NCI-H1694 (cell line): ENCODE measurements at places on chromosomes 2 and 18.
A peak's percentile ranks its signal among the peaks of the same experiment; 100 is the strongest.

GRCh38 chr18:26618135-26618534, 69.8 kb upstream of the KCTD1 start:
- DNase-seq = no peak

- DNase-seq = peak; percentile 94
Measured at GRCh38 chr2:18311420-18312195, 248.8 kb downstream of the RDH14 start.

- DNase-seq = no peak
Measured at GRCh38 chr2:238087211-238087610, 12.9 kb upstream of the ESPNL start.

DNA sequence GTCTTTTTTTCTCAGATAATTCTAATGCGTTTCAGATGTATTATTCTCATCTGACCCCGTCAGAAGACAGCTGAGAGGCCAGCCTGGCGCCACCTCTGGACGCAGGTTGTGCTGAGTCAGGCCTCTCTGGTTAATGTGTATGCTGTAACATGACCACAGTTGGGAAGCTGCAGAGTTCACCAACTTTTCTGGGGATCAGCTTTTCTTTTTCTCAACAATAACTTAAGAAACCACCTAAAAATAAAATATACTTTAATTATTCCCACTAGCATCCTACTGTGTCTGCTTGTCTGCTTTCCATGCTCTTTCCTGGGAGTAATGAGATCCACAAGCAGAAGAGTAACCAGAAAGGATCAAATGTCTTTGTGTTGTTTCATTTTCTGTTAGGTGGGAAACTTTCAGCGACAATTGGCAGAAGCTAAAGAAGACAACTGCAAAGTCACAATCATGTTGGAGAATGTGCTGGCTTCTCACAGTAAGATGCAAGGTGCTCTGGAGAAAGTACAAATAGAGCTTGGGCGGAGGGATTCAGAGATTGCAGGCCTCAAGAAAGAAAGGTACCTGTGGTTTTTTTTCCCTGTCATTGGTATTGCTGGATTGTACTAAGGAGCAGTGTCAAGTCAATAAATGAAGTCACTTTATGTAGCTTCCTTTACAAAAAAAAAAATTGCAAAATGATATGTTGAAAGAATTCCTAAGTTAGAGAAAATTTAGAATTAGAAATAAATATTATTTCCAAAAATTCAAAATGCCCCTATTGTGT, 79.8 kb downstream of the CCDC150 start:
- no peak for DNase-seq

DNA sequence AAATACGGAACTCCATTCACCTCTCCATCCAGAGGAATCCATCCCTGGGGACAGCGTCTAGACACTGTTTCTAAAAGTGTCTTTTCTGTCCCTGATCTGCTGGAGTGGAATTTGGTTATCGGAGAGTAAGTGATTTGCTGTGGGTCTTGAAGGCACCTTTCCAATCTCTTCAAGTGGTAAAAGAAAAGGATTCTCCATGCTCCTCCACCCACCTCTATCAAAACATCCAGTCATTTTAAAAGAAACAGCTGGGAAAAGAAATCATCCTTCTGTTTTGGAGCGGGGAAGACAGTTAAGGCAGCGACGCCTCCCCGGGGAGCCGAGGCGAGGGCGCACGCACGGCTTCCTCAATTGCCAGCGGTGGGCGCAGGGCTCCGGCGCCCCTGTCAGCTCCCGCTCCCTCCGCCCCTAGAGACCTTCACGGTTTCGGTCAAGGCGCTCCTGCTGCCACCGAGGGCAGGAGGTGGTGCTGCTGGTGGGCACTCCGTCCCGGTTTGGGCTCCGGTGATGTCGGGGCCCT, 547 bp downstream of the SLC35F5 start:
- no peak for DNase-seq

DNA sequence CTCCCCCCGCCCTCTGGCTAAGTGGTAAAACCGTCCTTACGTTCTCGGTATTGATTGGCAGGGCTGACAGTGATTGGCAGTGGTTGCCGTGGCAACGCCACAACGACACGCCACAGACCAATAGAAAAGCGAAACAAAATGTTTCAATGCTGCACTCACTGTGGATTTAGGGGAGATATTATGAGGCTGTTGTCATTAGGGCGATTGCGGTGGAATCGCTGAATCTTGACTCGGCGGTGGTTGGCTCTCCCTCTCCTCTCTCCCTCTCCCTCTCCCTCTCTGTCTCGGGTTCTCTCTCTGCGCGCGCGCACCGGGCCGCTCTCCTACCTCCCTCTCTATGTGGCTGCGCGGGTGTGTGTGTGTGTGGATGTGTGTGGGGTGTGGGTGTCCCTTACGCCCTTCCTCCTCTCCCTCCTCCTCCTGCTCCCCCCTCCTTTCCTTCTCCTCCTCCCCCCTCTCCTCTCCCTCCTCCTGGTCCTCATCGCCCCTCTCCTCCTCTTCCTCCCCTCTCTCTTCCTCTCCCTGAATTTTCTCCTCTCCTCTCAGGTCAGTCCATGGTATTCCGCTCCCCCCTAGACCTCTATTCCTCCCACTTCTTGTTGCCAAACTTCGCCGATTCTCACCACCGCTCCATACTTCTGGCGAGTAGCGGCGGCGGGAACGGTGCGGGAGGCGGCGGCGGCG, at the start of gene SIX3:
TSS of gene SIX3 (plus strand) at position 152 of the 684 bp plus-strand sequence. CDS start at position 555, 403 bp downstream.
- DNase-seq = peak; percentile 19

DNA sequence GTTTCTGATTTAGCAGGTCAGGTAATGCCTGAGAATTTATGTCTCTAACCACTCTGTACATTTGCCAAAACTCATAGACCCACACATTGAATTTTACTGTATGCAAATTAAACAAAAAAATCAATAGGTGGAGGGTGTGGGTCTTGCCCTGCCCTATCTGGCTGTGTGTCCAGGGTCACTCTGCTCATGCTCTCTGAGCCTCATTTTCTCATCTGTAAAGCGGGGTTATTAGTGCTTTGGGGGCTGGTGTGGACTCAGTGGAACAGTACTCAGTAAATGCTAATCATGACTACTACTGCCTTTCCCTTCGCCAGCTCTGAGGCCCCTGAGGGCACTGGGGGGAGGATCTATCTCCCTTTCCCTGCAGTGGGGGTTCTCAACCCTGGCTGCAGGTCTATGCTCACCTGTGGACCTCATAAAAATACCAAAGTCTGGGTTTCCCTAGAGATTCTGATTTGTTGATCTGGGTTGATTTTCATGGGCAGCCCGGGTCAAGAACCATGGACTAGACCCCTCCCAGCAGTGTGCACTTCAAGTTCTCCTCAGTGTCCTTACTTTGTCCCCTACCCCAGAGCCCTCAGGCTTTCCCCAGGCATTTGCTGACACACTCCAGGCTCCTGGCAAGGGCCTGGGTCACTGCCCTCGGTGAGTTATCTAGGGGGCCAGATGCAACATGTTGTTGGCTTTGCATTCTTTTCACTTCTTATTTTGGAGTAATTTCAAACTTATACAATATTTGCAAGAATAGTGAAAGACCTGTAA, 27.5 kb downstream of the MTHFD2 start:
- DNase-seq = no peak

- no peak for DNase-seq
Measured at GRCh38 chr2:69335311-69335710, 51.7 kb downstream of the GFPT1 start.

DNA sequence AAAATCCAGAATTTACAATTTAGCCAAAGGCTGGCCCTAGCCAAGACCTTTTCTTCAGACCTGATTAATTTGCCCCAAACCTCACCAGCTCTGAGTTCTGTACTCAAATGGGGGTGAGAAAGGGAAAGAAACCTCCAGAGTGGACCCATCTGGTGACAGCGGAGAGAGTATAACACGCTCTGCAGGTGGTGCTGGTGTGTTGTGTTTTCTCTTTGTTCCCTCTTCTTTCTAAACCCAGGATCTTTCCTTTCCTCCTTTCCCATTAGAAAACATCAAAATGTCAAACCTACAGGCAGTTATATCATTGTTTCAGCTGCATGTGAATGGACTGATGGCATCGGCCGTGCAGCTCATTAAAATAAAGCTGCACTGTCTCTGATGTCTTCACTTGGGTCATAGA, 253.2 kb upstream of the SP5 start:
- peak; percentile 55 for DNase-seq
